ENCODE measurements at places on chromosomes 3 and 15. TPM values are rescaled to one million over a fixed set of nuclear protein-coding genes. Genes with fewer than 3 reads are reported as not detected.
A peak's percentile ranks its signal among the peaks of the same experiment; 100 is the strongest.

- DNase-seq: no peak
Measured at GRCh38 chr15:78977091-78977571, 32.3 kb upstream of the CTSH start.

DNA sequence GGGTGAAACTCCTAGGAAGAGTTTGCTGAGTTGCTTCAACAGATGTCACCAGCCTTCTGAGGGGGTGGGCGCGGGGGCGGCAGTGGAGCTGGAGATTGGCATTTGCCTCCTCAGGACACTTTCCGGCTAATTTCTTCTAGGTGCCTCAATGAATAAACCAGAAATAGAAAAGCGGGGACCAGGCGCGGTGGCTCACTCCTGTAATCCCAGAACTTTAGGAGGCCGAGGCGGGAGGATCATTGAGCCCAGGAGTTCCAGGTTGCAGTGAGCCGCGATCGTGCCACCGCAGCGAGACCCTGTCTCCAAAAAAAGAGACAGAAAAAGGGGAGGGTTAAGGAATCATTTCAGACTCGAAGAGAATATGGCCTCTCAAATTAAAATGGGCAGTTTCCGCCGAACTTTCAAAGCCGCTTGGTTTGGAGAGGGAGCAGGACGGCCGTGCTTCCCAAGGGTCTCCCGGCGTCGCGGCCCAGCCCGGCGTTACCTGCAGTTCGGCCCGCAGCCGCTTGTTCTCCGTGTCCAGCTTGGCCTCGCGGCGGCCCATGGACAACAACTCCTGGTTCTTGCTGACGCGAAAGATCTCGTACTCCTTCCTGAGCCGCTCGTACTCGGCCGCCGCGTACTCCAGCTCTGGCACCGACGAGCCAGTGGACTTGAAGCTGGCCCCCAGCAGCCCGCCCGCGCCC lies 587 bp downstream of the NPHP3 start:
- peak; percentile 42 for DNase-seq

- DNase-seq: no peak
Measured at GRCh38 chr3:154657218-154657617, 227.2 kb upstream of the GPR149 start.

DNA sequence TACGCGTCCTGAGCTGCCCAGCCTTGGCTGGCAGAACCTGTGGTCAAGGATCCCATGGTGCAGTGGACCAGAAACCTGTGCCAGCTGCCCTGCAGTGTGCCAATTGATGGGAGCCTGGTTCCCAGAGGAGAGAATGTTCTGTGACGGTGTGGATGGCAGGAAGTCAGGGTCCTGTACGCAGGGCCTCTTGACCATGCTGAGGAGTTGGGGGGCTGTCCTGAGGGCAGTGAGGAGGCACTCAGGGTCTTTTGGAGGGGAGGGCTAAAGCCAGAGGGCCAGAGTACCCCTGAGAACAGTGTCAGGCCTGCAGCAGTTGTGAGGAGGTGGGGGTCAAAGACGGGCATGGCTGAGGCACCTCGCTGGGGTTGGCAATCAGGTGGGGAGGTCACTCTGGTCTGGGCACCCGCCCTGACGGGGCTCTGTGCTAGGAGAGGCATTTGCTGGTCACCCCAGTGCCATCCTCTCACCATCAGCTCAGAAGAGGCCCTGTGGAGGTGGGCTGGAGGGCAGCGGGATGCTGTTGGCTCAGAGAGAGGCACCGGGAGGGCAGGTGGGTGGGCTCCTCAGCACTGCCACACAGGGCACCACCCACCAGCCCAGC lies 61.0 kb downstream of the SCN5A start:
- DNase-seq: no peak

DNA sequence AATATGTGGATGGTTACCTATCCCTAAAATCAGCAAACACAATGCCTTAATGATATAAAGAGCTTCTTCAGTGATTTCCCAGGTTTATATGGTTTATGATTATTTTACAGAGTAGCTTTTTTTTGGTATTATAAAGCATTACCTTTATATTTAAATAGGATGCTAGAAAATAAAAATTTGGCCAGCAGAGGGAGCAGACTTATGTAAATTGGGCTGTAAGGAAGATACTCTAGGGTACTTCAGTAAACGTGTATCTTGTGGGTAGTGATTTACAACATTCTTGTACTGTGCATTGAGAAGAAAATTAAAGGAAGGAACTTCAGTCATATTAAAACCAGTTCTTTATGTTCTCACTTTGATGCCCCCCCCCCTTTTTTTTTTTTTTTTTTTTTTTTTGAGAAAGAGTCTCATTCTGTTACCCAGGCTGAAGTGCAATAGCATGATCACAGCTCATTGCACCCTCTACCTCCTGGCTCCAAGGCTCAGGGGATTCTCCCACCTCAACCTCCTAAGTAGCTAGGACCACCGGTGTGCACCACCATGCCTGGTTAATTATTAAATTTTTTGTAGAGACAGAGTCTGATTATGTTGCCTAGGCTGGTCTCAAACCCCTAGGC lies 167.9 kb downstream of the BBX start:
- peak; percentile 38 for DNase-seq

- no peak for DNase-seq
Measured at GRCh38 chr3:28850186-28850585, 430.7 kb upstream of the RBMS3 start.

DNA sequence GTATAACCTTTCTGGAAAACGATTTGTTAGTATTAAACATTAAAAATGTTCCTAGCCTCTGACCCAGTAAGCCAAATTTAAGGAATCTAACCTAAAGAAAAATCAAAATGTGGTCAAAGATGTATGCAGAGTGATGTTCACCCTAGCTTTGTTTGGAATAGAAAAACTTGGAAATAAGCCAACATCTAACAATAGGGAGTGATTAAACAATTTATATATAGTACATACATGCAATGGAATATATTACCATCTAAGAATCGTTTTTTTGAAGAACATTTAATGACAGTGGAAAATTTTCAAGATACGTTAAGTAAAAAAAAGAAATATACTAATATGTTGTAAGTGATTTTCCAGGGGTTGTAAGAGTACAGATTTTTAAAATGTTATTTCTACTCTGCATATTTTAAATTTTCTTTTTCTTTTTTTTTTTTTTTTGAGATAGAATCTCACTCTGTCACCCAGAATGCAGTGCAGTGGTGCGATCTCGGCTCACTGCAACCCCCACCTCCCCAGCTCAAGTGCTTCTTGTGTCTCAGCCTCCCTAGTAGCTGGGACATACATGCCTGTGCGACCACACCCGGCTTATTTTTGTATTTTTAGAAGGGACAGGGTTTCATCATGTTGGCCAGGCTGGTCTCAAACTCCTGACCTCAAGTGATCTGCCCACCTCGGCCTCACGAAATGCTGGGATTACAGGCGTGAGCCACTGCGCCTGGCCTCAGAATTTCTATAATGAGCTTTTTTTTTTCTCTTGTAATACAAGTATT lies 54.9 kb downstream of the ANP32A start:
- DNase-seq: no peak

DNA sequence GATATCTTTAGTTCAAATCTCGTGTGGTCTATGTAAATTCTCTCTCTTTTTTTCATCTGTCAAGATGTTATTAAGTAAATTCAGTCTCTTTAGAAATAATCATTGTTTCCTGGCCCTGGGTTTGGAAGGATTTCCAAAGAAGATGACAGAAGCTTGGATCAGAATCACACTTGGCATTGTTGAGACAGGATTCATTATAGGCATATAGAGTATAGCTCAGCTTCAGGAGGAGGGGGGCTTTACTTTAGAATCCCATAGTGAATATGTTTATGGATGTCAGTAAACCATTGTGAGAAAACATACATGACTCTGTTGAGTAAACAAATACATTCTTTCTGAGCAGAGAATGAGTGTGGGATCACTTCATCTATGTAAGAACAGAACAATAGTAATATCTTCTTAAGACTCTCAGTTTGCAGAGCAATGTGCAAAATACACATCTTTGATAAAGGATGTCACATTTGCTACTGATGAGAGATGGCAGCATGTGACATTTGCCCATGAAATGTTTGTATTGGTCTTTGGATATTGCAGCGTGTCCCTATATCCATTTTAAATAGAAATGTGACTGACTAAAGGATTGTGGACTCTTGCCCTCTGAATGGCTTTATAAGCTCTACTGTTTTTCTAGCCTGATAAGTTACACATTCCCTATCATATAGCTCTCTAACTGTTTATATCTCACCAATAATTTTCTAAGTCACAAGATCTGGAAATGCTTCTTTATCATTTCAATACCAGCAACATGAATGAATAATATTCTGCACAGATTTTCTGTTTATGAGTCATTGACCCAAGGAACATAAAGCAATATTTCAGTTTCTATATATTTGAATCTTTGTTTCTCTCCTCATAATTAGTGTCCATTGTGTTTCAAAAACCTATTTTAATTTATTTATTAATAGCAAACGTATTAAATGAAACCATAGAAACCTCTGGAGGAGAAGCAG lies 95.6 kb upstream of the THRB start:
- no peak for DNase-seq

The NOX5 gene
- 0.09 TPM for total RNA-seq

The CACNA1D gene
- 27.9 TPM for total RNA-seq

Measured in cerebellum (tissue), 4 donors.